CD8-positive, alpha-beta T cell (primary cell): ENCODE measurements at places on chromosomes 1 and 21. TPM values are rescaled to one million over a fixed set of nuclear protein-coding genes. Genes with fewer than 3 reads are reported as not detected.

The GPR52 gene
- 0.49 TPM for total RNA-seq

The MAN1A2 gene
- 49.3 TPM for total RNA-seq

The GPBP1L1 gene
- total RNA-seq, result 128 TPM

The CFAP141 gene
- not detected for total RNA-seq

The IQGAP3 gene
- not detected for total RNA-seq

The THEM5 gene
- not detected for total RNA-seq

The KLF17 gene
- total RNA-seq, result not detected

The NECTIN4 gene
- not detected for total RNA-seq

The PI4KB gene
- total RNA-seq, result 63.1 TPM

The CD53 gene
- 205 TPM for total RNA-seq

The OR2L2 gene
- not detected for total RNA-seq

The GCSAML gene
- not detected for total RNA-seq

The CHRNB2 gene
- total RNA-seq, result not detected

The ZNF684 gene
- total RNA-seq, result 2.9 TPM

The NBPF14 gene
- total RNA-seq, result 9.2 TPM

The ATAD3A gene
- 29.6 TPM for total RNA-seq

The OTUD7B gene
- 2.1 TPM for total RNA-seq

The MIXL1 gene
- total RNA-seq, result not detected

The MTARC1 gene
- not detected for total RNA-seq

The KIF21B gene
- 62.2 TPM for total RNA-seq

The HSF2BP gene
- 1.3 TPM for total RNA-seq

The ACTL8 gene
- total RNA-seq, result not detected

The MUTYH gene
- total RNA-seq, result 62.5 TPM

The TMEM183A gene
- total RNA-seq, result 214 TPM

The LMX1A gene
- not detected for total RNA-seq

The NOS1AP gene
- not detected for total RNA-seq

The PCAT6 gene
- 0.92 TPM for total RNA-seq

The PTPRC gene
- 603 TPM for total RNA-seq

The WNT4 gene
- not detected for total RNA-seq

The FAM78B gene
- not detected for total RNA-seq

The TSSK3 gene
- total RNA-seq, result 0.42 TPM

The ACKR1 gene
- total RNA-seq, result not detected

The SPRR2B gene
- not detected for total RNA-seq

The SPATA46 gene
- total RNA-seq, result not detected

The OR6K3 gene
- not detected for total RNA-seq

The HSD11B1 gene
- total RNA-seq, result not detected

The MAGOH gene
- 79.5 TPM for total RNA-seq

The LCE2C gene
- total RNA-seq, result not detected

The PARK7 gene
- 70.0 TPM for total RNA-seq

The DNAJC28 gene
- total RNA-seq, result 0.22 TPM

The MCOLN2 gene
- 12.7 TPM for total RNA-seq

The FCRL1 gene
- total RNA-seq, result 3.4 TPM

The GJC2 gene
- 8.2 TPM for total RNA-seq

The FMO3 gene
- not detected for total RNA-seq

The VCAM1 gene
- 1.2 TPM for total RNA-seq

The CR1L gene
- not detected for total RNA-seq

The OR2T2 gene
- total RNA-seq, result not detected

The CELA2B gene
- total RNA-seq, result not detected

The INSRR gene
- total RNA-seq, result 0.08 TPM

The ADGRL4 gene
- not detected for total RNA-seq

The RNF223 gene
- not detected for total RNA-seq

The OR2T29 gene
- total RNA-seq, result not detected

The CFAP107 gene
- total RNA-seq, result not detected

The GPR161 gene
- total RNA-seq, result not detected

The SPRR2A gene
- total RNA-seq, result not detected

The C1orf74 gene
- total RNA-seq, result 0.71 TPM

The CTNNBIP1 gene
- 7.7 TPM for total RNA-seq

The SYCP1 gene
- total RNA-seq, result not detected

The PDE9A gene
- 11.2 TPM for total RNA-seq
